ENCODE measurements at places on chromosomes 6 and 20.
A peak's percentile ranks its signal among the peaks of the same experiment; 100 is the strongest.

- no peak for DNase-seq
Observed at GRCh38 chr20:46056970-46057855, 28.2 kb downstream of the SLC12A5 start.

- DNase-seq, result no peak
Observed at GRCh38 chr6:122081921-122082320, 317.5 kb upstream of the HSF2 start.

DNA sequence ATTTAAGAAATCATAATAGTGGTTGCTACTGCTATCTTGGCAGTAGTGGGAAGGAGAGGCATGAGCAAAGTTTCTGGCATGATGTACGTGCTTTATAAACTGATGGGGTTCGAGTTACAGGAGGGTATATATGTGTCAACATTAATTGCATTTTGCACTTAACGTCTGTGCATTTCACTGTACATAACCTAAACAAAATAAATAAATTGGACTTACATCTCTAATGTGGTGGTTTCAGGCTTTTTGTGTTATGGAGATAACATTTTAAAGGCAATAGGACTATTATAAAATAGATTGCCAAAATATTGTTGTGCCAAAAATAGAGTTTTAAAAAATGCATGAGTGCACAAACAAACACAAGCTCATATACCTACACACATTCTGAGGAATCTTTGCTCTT, 1001.1 kb upstream of the GJE1 start:
- DNase-seq, result no peak

DNA sequence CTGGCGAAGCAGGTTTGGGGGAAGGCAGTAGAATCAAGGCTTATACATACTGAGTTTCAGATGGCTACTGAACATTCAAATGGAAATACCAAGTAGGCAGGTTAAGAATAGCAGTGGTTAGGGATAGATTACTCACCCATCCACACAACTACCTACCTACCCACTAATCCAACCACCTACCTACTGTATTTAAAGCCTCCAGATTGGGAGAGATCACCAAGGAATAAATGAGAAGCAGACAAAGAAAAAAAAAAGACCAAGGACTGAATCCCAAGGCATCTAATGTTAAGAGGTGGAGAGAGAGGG, 68.3 kb upstream of the SMIM29 start:
- DNase-seq, result no peak

- no peak for DNase-seq
Observed at GRCh38 chr6:53287336-53288225, 61.2 kb downstream of the ELOVL5 start.

DNA sequence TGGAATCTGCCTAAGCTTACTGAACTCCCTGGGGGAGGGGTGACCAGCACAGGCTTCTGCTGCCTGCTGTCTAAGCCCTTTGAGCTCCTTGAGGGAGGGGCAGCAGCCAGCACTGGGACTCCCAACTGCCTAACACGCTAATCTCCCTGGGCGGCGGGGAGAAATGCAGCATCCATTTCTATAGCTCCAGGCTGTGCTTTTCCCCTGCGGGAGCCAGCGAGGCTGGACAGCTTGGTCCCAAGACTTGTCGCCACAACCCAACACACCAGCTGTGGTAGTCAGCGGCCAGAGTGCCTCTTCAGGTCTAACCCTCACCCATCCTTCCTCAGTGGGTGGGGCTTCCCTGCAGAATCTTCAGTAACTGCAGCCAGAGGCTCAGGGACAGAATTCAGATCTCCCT, 64.6 kb downstream of the VGLL2 start:
- DNase-seq, result no peak

DNA sequence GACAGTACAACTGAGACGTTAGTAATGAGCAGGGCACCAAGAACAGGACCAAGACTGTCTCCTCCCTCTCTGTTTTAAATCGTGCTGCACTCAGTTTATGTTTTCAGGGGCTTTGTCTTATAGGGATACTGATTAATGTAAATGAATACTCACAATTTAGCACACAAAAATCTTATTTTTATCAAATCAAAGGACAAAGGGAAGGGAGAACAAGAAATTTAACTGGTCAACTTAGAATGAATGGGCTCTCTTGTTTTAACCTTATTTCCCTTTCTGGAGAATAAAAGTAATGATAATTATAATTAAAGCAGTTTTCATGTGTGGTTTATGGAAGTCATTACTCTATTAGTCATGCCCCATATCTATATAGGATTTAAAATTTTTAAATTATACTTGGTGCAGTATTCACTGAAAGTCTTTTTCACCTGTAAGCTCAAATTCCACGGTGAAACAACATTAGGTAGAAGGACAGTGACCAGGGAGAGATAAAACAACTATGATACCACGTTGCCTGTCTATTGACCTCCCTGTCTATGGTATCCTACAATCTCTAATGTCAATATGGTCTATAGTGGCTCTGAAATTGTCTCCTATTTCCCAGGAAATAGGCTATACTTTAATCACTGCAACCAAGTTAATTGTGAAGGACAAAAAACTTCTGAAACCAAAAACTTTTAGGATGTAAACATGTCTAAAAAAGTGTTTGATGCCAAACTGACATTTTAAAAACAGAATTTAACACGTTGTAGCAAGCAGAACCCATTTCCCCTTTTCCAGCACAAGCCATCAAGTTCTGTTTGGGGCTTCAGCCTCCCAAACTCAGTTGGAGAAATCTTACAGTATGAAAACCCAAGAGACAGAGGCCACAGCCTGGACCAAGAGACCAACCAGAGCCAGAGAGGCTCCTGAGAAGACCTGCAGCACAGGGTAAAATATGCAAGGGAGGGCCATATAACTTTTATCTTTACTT, 15.0 kb downstream of the ELOVL5 start:
- DNase-seq, result no peak

- no peak for DNase-seq
Observed at GRCh38 chr6:20711518-20711917, 177.3 kb downstream of the CDKAL1 start.

- DNase-seq, result no peak
Observed at GRCh38 chr6:112040956-112041355, 12.9 kb upstream of the CCN6 start.

GRCh38 chr6:157751547-157752200, 71.4 kb upstream of the SNX9 start:
- no peak for DNase-seq

DNA sequence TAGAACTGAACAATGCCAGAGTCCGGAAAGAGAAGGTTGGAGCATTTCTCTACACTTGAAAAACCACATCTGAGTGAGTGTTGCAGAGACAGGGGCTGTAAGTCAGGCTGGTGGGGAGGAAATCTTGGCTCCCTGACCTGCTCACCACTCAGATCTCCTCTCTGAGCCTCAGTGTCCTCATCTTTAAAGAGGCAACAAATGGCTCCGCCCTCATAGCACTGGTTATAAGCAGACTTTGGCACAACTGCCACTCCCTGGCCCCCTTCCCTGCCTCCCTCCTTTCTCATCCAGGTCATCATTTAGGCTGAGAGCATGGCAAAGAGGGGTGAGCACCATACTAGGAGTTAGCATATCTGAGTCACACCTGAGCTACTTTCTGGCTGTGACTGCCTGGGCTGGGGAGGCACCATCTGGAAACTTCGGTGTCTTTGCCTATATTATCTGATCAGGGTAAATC, 10.6 kb downstream of the SIRPG start:
- DNase-seq, result no peak

DNA sequence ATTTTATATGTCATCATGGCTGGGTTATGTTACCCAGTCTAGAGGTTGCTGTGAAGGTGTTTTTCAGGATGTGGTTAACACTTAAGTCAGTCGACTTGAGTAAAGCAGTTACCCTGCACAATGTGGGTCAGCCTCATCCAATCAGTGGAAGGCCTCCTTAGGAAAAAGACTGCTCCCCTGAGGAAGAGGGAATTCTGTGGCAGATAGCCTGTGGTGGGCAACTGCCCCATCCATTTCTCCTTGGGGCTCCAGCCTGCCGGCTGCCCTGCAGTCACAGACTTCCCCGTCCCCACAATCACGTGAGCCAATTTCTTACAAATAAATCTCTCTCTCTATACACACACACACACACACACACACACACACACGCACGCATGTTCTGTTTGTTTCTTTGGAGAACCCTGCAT, 34.5 kb upstream of the MPC1 start:
- no peak for DNase-seq

- no peak for DNase-seq
Observed at GRCh38 chr6:165480916-165481315, 171.5 kb upstream of the C6orf118 start.

DNA sequence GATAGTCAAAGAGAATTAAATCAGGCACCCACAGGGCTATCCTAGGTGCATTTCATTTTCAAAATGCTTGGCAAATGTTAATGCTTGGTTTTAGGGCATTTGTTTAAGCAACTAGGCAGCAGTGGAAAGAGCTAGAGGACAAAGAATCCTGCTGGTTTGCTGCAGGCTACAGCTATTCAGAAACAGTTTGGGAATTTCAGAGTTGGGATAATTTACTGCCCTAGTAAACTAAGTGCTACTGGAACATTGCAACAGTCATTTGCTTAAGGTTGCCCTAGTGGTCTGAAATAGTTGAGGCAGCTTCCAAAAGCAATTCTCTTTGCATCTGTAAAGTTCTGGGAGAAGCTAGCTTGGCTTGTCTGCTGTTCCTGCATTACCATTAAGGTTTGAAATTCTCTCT, 312.7 kb downstream of the LAMA2 start:
- no peak for DNase-seq

- DNase-seq, result no peak
Observed at GRCh38 chr6:148239215-148239614, 103.4 kb upstream of the SASH1 start.

DNA sequence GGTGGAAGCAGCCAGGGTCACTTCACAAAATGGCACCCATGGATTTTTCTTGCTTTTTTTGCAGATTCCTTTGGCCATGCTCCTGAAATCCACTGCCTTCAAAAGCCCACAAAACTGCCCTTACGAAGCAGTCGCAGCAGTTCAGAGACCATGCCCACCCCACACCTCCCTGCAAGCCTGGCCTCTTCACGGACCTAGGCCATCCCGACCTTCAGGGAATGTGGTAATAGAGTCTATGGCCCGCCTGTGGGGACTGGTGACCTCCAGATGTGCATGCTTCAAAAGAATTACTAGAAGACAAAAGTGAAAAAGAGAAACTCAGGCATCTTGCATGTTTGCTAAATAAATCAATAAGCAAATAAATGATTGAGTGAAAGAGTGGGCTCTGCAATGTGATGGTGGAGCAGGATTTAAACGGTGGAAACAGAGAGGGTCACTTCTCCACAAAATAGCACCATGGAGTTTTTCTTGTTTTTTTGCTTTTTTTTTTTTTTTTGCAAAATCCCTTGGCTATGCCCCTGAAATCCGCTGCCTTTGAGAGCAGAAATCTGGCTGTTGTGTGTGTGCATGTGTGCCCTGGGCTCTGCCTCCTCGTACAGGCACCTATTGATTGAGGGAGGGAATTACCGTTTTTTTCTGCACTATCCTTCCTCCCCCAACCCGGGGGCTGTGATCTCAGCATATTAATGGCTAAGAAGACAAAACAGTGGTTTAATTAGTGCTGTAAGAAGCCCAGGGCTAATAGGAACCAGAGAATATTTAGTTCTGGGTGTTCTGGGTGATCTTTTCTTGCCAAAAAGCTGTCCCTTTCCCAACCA, 107.4 kb downstream of the PXDC1 start:
- DNase-seq, result no peak

DNA sequence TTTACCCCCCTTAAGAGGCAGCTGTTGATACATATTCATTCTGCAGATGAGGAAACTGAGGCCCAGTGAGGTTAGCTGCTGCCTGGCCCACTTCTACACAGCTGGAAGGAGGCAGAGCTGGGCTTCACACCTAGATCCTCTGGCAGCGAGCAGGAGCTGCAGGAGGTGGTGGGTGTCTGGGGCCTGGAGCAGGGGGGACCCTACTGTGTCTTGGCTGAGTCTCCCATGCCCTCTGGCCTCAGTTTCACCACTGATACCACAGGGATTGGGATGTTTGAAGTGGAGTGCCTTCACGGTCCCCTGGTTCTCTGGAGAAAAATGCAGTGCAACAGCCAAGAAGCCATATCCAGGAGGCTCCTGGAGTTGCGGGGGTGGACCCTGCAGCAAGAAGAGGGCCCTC, 8.2 kb upstream of the BPIFA2 start:
- no peak for DNase-seq

- peak; percentile 28 for DNase-seq
Observed at GRCh38 chr6:42450477-42451332, 1.0 kb downstream of the TRERF1 start.
